ENCODE measurements at places on chromosomes 3 and 15.

DNA sequence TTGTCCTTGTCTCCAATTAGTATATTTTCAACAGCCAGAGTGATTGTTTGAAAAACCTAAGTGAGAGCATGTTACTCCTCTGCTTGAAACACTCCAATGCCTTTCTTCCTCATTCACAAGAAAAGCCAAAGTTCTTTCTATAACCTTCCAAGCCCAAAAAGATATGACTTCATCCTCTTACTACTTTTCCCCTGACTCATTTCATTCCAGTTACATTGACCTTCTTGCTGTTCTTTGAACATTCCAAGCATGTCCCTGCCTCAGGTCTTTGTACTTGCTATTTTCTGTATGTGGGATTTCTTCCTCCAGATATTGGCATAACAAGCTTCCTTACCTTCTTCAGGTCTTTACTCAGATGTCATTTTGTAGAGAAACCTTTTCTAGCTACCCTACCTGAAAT, 28.3 kb downstream of the EHHADH start:
- DNase-seq, result no peak

DNA sequence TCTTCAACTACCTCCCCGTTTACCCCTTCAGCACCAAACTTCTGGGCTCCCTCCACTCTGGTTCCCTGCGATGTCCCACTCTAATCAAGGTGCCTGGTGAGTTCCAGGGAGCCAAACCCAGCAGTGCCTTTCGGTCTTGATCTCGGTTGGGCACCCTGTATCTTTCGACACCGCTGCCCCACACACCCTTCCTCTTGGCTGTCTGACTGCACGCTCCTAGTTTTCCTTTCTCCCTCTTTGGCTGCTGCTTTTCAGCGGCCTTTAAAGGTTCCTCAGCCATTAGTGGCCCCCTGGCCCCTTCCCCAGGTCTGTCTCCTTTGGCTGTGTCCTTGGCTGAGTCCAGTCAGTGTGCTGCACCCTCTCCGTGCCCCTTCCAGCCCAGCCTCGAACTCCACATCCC, 784 bp downstream of the TTLL3 start:
- no peak for DNase-seq

GRCh38 chr3:23811919-23812318, 6.2 kb downstream of the UBE2E1 start:
- DNase-seq, result no peak

DNA sequence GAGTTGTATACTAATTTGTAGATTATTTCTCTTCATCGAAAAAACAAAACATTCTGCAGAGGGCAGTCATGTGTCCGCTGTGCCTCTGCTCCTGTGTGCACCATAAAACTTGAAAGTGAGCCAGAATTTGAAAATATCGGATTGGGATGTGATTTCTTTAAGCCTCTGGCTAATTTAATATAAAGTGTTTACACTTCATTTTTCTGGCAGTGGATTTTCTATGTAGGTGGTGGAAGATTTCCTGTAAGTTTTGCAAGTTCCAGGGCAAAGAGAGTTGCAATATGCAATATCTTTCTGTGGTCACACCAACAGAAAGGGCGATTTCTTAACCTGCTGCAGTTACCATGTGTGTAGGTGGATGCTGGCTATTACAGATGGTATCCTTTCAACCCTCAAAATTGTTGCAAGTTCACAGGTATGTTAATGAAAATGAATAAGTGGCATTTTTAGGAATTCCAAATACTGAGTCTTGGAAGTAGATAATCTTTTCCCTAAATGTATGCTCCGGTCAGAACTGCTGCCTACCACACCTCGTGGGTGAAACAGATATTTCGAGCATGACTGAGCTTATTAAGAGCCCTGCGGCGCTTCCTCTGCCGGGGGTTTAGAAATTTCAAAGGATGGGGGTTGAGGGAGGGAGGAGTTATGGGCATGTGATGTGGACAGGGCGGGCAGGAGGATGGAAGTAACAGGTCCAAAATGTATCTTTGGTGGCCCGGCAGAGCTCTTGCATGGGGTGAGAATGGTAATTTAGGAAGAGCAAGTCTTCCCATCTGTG, 134.0 kb downstream of the PGPEP1L start:
- no peak for DNase-seq

GRCh38 chr15:68633231-68634121, 54.7 kb downstream of the CORO2B start:
- no peak for DNase-seq

DNA sequence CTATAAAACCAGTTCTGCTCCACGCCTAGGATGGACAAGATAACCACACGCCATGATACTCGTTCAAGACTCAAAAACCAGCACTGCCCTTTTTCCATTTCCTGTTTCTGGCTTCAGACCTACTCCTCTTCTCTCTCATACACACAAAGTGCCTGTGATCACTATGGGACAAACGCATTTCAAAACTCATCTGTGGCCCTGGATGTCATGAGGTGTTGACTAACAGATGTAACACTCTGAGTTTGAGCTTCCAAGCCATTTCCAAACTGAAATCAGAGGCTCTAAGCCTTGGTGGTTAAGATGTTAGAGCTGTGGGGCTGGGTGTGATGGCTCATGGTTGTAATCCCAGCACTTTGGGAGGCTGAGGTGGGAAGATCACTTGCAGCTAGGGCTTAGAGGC, 55.7 kb upstream of the LMOD3 start:
- DNase-seq, result no peak

- no peak for DNase-seq
Observed at GRCh38 chr3:168249205-168249549, 153.5 kb upstream of the GOLIM4 start.

DNA sequence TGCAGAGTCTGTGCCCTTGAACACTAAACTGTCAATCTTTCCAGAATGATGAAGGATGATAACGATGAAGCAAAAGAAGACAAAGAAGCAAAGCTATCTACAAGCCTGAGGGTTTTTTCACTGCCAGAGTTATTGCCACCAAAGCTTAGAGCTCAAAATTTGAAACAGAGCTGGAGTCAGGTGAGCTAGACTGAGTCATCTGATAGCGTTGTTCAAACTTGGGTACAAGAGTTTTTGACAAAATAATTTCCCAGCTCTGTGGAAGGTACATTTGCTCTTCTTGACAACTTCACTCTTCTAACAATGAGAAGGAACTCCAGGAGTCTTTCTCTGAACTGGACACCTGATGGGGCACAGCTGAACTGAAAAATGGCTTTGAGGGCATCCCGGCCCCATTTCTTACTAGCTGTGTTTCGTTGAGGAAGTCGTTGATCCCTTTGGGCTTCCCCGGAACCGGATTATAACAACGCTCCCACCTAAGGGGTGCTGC, 715 bp downstream of the MCCC1 start:
- DNase-seq, result no peak

- DNase-seq, result no peak
Observed at GRCh38 chr15:73924171-73924921, 1.9 kb upstream of the LOXL1 start.

- no peak for DNase-seq
Observed at GRCh38 chr3:46228260-46229242, 13.7 kb upstream of the CCR3 start.

GRCh38 chr3:80366808-80367548, 599.2 kb upstream of the ROBO1 start:
- DNase-seq, result no peak
